ENCODE measurements at places on chromosomes 2 and 18.

- no peak for DNase-seq
These were observed 80.0 kb downstream of the EXOC6B start for GRCh38 chr2:72745679-72746368.

DNA sequence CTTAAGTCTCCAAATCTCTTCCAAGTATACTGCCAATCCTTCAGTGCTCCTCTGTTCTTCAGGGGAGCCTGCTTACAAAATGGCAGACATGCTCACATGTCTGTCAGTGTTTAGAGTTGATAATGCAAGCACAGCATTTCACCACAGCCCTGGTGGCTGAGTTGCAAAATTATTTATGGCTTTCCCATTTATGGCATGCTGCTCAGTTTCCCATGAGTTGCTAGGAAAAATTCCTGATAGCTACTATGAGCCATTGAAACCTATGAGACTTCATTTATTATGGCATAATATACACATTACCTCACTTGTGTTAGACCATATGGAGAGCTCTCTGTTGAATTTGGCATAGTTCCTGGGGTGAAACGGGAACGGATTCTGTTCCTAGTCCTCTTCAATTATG lies 448.7 kb upstream of the TCF4 start:
- DNase-seq, result no peak

GRCh38 chr2:1742681-1743395 lies 1.5 kb downstream of the PXDN start:
- DNase-seq, result peak; percentile 88

GRCh38 chr18:53686965-53687364 lies 537.5 kb downstream of the MBD2 start:
- no peak for DNase-seq

GRCh38 chr2:17146358-17146757 lies 371.9 kb downstream of the RAD51AP2 start:
- DNase-seq, result no peak

GRCh38 chr18:9530226-9531009 lies 55.1 kb downstream of the RALBP1 start:
- DNase-seq, result no peak

- no peak for DNase-seq
These were observed 112.2 kb downstream of the ZNF385B start for GRCh38 chr2:179749210-179749609.

DNA sequence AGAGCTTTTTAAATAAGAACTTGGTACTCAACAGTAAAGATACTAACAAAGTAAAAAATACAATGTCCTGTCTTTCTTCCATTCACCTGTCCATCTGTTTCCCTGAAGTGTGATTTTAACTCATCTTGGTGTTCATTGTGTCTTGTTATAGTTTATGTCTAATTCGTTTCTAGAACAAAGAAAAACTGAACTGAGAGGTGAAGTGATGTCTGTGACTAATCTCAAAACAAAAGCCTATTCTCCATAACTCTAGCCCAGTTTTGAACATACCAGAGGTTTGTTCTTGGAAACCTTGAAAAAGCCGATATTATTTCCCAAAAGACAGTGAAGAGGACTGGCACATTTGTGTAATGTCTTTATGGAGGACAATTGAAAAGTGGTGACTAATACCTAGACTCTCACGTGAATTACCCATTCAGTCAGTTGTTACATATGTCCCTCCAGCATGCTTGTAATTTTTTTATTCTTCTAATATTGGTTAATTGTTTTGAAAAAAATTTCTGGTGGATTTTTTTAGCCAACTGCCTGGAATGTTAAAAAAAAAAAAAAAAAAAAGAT lies 725.8 kb downstream of the SATB2 start:
- DNase-seq, result no peak

DNA sequence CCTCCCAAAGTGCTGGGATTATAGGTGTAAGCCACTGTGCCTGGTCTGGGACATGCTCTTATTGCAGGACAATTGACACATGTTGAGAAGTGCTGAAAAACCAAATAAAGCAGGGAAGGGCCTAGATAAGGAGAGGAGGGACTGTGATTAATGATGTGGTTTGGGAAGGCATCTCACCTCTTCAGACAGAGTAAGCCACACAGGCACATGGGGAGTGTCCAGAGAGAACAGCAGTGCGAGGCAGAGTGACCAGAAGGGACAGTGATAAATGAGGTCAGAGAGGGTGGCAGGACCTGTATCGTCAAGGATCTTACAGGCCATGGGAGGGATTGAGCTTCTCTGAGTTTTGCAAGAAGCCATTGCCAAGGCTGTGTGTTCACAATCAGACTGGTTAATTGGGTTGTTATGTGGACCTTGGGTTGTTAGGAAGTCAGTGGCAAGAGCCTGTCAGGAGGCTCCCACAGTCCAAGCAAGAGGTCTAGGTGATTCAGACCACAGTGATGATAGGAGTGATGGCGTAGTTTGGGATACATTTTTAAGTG lies 58.5 kb downstream of the EIF5B start:
- no peak for DNase-seq

DNA sequence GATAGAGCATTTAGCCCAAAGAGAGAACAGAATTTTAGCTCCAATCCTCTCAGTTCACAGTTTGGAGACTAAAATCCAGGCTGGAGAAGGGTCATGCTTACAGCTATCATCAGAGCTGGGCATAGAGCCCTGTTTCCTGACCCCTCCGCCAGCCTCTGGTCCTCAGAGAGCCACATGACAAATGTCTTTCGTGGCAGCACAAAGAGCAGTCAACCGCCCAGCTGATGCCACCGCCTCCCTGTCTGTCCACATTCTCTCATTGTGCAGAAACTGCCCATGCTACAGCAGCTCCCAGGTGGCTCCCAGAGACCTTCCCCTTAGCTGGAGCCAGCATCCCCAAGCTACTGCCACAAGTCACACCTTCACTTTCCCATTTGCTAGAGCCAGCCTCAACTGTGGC lies 7.6 kb downstream of the KCNK3 start:
- no peak for DNase-seq

GRCh38 chr2:114222344-114222743 lies 220.1 kb upstream of the DPP10 start:
- DNase-seq, result no peak

GRCh38 chr2:37637190-37637860 lies 34.1 kb downstream of the CDC42EP3 start:
- peak; percentile 26 for DNase-seq
